ENCODE measurements at places on chromosomes 5 and 9. TPM values are rescaled to one million over a fixed set of nuclear protein-coding genes. Genes with fewer than 3 reads are reported as not detected.

Gene FBN2
- total RNA-seq = 13.0 TPM

Gene MAML1
- 15.9 TPM for total RNA-seq

Gene CA9
- 4.2 TPM for total RNA-seq

Gene OTP
- total RNA-seq = 0.05 TPM

Gene SPINK6
- total RNA-seq = 0.45 TPM

Gene RNF145
- 142 TPM for total RNA-seq

Gene ORM1
- total RNA-seq = not detected

Gene SLU7
- total RNA-seq = 46.0 TPM

Gene IL13
- total RNA-seq = not detected

Gene FAM221B
- total RNA-seq = not detected

Gene MRNIP
- total RNA-seq = 15.2 TPM

Gene C9orf152
- 0.07 TPM for total RNA-seq

Gene GOLPH3
- 75.1 TPM for total RNA-seq

Gene GPRIN1
- 9.1 TPM for total RNA-seq

Gene GPR151
- total RNA-seq = not detected

Gene SLC45A2
- not detected for total RNA-seq

Gene ARL14EPL
- total RNA-seq = 0.19 TPM

Gene CD14
- total RNA-seq = 3.4 TPM

Gene LCN2
- total RNA-seq = 5.2 TPM

Gene TRIM36
- total RNA-seq = 1.5 TPM

Gene PCDHGA8
- total RNA-seq = 0.06 TPM

Gene LURAP1L
- total RNA-seq = 29.7 TPM

Gene EFNA5
- total RNA-seq = 19.2 TPM

Gene PCDHGA5
- total RNA-seq = 0.14 TPM

Gene SEMA6A
- 0.10 TPM for total RNA-seq

Gene COL5A1
- total RNA-seq = 41.9 TPM

Gene AGXT2
- total RNA-seq = not detected

Gene FTMT
- total RNA-seq = not detected

Gene SLC1A3
- not detected for total RNA-seq

Gene RPP25L
- 44.9 TPM for total RNA-seq

Gene PTGES2
- total RNA-seq = 99.3 TPM

Gene CDH12
- not detected for total RNA-seq

Gene SUSD3
- 0.65 TPM for total RNA-seq

Gene SPZ1
- not detected for total RNA-seq

Gene KCNMB1
- not detected for total RNA-seq

Gene LHX2
- total RNA-seq = 4.7 TPM

Gene TMEM141
- 75.8 TPM for total RNA-seq

Gene CTXN3
- not detected for total RNA-seq

Gene PCAT7
- 0.46 TPM for total RNA-seq

Gene ZFR
- total RNA-seq = 55.7 TPM

Gene CCNO
- total RNA-seq = 7.4 TPM

Gene HCN1
- not detected for total RNA-seq

Gene GABRA1
- not detected for total RNA-seq

Gene HRH2
- total RNA-seq = 0.51 TPM

Gene TXNDC8
- total RNA-seq = not detected
